Muscle of arm (tissue), 14 donors: ENCODE measurements at places on chromosomes 4 and X. TPM values are rescaled to one million over a fixed set of nuclear protein-coding genes. Genes with fewer than 3 reads are reported as not detected.

DNA sequence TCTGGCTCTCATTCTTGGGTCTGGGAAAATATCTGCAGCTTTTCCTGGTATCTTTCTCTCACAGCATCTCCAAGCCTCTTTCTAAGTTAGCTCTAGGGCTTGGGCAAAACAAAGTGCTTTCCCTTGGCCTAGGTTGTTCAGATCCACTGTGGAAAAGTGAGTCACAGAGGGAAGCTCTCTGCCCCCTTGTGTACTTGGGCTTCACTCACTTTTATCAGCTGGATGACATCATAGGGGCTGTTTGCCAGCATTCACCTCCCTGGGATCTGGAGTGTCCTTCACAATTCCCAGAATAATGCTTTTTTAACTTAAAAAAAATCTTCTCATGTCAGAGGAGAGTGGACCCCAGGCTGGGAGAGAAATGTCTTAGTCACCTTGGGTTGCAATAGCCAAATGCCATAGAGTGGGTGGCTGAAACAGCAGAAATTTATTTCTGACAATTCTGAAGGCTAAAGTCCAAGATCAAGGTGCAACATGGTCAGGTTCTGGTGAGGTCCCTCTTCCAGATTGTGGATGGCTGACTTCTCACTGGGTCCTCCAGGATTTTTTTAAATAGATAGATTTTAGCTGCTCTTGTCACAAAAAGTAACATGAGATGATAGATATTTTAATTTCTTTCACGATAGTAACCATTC is 247.8 kb downstream of the SH2D1A start:
- DNase-seq, result no peak

The FAM120C gene
- polyA plus RNA-seq, result 9.0 TPM

DNA sequence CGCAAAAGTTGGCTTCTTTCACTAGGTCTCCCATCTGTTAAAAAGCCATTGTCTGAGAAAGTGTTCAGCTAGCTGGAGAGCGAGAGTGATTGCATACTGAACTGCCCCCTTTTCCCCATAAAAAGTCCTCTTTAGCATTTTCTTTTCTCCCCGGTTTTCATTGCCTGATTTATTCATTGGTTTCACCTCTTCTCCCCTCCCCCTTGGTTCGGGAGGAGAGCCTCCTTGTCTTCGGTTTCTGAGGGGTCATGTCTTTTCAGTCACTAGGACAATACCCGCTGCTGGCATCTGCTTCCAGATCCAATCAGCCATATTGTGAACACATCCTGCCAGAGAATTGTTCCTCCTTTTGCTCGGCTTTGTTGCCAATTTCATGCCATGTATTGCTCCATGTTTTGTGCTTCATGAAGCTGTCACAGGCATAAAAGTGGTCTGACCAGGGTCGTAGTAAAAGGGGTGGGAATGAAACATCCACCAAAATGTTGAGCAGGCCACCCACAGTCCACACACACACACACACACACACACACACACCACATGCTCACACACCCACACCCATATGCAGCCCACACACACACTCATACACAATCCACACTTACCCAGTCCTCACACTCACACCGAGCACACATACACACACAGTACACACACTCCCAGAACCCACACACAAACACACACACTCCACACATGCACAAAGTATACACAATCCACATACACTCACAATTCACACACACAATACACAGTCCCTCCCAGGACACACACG is 136.0 kb downstream of the NKX6-1 start:
- no peak for DNase-seq

DNA sequence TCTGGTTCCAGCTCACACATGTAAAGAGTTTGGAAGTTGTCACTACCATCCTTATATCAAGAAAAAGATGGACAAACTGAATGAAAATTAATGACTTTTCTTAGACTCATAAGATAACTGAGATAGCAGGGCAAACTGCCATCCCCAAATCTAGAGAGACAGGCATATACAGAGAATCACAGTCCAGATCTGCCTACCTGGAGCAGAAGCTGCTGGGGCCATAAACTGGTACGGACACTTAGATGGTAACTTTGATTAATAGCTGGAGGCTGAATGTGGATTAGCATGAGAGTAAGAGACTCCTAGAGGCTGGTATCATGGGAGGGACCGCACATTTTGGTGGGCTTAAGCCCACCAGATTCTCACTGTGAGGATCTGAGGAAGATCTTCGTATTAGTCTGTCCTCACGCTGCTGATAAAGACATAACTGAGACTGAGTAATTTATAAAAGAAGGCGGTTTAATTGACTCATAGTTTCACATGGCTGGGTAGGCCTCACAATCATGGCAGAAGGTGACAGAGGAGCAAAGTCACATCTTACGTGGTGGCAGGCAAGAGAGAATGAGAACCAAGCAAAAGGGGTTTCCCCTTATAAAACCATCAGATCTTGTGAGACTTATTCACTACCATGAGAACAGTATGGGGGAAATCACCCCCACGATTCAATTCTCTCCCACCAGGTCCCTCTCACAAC is 10.8 kb upstream of the POLA1 start:
- DNase-seq, result no peak

The PRDM5 gene
- 13.2 TPM for polyA plus RNA-seq

- DNase-seq, result no peak
Measured at GRCh38 chr4:120026853-120027252, 39.8 kb downstream of the MAD2L1 start.

DNA sequence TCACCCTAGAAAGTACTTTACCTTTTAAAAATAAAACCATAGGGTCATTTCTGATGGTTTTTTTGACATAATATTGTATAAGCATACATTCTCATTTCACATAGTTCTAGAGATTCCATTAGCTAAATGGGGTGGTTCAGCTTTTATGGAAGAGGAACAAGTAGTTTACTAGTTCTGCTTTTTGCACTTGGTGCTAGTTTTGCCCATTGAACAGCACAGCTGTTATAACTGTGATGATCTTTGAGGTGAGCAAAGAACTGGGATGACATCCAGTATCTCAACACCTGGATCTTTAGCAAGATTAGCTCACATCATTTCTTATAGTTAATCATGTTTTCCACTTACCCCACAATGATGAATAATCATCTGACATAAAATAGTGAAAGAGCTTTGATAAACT is 40.9 kb downstream of the MOB1B start:
- DNase-seq, result no peak

- DNase-seq, result no peak
Measured at GRCh38 chr4:130296448-130296847, 1200.5 kb downstream of the C4orf33 start.

The RASGEF1B gene
- polyA plus RNA-seq, result 7.9 TPM

GRCh38 chr4:1753697-1754311 is 32.5 kb downstream of the TACC3 start:
- no peak for DNase-seq

GRCh38 chr4:20395160-20395773 is 143.6 kb downstream of the SLIT2 start:
- no peak for DNase-seq

The GPR50 gene
- polyA plus RNA-seq, result not detected

GRCh38 chr4:187608001-187608421 is 387.6 kb upstream of the ZFP42 start:
- DNase-seq, result no peak

The ZNF674 gene
- polyA plus RNA-seq, result 3.0 TPM

DNA sequence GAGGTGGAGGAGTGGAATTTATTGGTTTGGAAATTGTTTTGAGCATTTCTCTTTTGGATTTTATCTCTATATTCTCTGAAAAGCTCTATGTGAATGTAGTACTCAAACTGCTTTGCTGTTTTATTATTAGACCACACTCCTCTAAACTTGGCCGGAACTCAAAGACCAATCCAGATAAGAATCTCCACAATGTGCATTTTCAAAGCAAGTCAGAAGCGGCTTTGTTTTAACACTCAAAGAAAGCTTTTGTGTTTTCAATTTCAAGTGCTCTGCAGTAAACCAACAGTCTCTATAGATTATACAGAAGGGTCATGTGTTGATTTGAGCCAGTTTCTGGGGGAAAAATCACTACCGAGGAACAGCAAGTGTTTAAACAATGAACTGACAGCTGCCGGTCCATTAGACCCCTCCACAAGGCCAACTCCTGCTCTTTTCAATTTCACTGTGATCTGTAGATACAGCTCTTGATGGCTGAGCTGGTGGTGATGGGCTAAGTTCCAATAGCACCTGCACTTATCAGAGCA is 79.4 kb downstream of the FTHL17 start:
- DNase-seq, result no peak

- no peak for DNase-seq
Measured at GRCh38 chrX:17021851-17022604, 75.6 kb downstream of the REPS2 start.

DNA sequence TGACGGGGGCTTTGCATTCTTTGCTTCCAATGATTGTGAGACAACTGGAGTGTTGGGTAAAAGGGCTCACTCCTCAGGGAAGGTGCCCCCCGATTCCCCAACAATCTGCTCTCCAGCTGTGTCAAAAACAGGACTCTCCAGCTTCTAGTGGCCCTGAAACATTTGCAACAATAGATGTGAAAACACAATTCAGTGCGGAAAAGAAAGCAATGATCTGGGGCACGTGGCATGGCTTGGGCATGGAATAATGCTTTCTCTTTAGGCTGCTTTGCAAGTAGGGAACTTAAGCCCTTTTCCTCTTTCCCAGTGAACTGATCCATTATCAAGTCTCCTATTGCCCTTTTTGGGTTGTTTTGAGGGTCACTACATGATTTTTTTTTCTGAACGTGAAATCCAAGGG is 239.9 kb downstream of the C4orf33 start:
- no peak for DNase-seq

DNA sequence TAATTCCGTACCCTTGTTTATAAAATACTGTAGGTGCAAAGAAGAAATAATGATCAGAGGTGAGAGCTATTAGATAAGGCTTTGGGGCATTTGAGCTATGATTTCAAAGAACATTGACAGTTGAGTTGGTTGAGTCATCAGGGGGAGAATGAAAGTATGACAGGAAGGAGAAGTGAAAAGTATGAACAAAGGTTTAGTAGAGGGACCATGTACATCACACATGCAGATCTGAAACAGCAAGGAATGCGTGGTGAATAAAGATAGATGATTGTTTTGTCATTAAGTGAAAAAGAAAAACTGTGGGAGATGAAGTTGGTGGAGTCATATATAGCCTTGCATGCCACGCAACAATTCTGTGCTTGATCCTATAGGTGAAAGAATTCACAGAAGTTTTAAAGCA is 163.1 kb downstream of the ARAP2 start:
- no peak for DNase-seq

- DNase-seq, result no peak
Measured at GRCh38 chr4:124118061-124118460, 594.5 kb downstream of the ANKRD50 start.

The OPRPN gene
- polyA plus RNA-seq, result not detected
